ENCODE measurements at places on chromosomes 7 and 10.

GRCh38 chr7:123114288-123114687 lies 85.5 kb downstream of the SLC13A1 start:
- no peak for DNase-seq

DNA sequence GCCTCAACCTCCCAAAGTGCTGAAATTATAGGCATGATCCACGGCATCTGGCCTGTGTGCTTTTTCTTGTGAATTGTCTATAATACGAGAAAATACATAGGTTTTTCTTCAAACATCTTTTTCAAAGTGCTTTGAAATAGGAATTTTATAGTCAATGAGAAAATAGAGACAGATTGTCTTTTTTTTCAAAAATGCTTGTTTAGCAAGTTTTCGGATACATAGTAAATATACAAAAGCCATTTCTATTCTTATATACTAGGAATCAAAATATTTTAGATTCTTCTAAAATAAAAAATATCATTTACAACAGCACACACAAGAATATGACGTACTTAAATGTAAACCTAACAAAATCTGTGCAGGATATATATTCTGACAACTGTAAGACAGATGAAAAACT lies 1.6 kb upstream of the LYZL2 start:
- DNase-seq: no peak

GRCh38 chr7:95608359-95609173 lies 12.2 kb upstream of the PDK4 start:
- no peak for DNase-seq

GRCh38 chr10:45152726-45153125 lies 152.0 kb downstream of the ZNF22 start:
- DNase-seq: no peak

- DNase-seq: no peak
Measured at GRCh38 chr7:112855227-112855626, 65.0 kb upstream of the TMEM168 start.

GRCh38 chr7:90586091-90586490 lies 10.0 kb upstream of the CDK14 start:
- DNase-seq: no peak

GRCh38 chr10:73788864-73789658 lies 3.7 kb downstream of the ZSWIM8 start:
- DNase-seq: no peak

GRCh38 chr7:91957823-91958222 lies 17.2 kb downstream of the AKAP9 start:
- DNase-seq: no peak

GRCh38 chr10:6678956-6679355 lies 98.9 kb upstream of the PRKCQ start:
- DNase-seq: no peak

DNA sequence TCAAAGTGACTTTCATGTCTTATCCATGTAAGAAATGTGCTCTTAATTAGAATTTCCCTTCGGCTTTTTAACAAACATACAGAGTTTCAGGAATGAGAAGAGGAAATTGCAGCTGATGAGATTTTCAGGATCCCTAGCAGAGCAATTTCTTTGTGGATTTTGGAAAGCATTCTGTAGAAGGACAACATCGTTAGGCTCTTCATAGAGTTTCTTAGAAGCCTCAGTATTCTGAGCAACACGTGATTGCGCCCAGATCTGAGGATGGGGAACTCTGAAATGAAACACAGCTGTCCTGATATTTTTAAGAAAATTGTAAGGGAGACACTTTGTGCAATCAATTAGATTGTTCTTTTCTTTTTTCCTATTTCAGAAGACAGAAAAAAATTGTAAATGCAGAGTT lies 85.8 kb downstream of the LHFPL3 start:
- DNase-seq: no peak

DNA sequence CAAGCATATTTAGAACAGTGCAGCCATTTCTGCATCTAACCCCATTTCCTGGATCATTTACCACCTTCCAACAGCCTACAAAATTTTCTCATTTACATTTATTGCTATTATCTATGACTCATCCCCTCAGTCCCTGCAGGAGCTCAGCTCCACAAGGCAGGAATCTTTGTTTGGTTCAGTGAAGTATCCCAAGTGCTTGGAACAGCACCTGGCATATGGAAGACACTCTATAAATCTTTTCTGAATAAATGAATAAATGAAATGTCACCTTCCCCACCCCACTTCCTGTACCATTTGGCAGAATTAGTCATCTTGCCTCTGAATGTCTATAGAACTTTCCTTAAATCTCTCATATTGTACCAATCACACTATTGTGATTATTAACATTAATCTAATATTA lies 110.7 kb downstream of the HIP1 start:
- no peak for DNase-seq

- no peak for DNase-seq
Measured at GRCh38 chr7:114799628-114800028, 122.3 kb upstream of the MDFIC start.

- DNase-seq: no peak
Measured at GRCh38 chr7:110922906-110923305, 168.0 kb upstream of the LRRN3 start.

- DNase-seq: no peak
Measured at GRCh38 chr10:44125879-44126278, 259.0 kb downstream of the CXCL12 start.

DNA sequence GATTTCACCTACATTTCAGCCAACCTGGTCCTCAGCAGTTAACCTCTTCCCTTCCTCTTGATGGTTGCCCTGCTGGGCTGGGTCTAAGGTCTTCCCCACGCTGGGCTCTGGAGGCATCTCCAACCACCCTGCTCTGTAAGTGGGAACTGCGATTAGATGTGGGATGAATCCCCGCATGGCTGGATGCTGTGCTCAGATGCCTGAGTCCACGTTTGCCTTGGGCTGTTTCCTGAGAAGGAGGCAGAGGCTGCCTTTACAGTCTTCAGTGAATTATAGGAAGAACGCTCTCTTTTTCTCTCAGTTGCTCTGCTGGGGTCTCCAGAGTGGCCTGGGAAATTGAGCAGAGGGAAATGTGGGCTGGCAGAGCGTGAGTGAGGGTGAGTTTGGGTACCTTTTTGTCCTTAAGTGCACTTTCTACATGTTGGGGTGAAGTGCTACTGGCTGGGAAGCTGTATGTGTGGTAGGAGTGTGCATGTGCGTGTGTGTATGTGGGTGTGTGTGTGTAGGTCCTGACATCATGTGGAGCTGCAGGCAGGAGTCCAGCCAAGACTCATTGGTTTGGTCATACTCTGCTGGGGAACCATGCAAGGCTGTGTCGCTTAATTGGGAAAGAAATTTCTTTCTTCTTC lies 1.5 kb downstream of the GIMAP8 start:
- peak; percentile 74 for DNase-seq

GRCh38 chr7:112372101-112372500 lies 78.2 kb upstream of the IFRD1 start:
- no peak for DNase-seq

- DNase-seq: no peak
Measured at GRCh38 chr10:104193787-104194186, 38.4 kb downstream of the CFAP43 start.

DNA sequence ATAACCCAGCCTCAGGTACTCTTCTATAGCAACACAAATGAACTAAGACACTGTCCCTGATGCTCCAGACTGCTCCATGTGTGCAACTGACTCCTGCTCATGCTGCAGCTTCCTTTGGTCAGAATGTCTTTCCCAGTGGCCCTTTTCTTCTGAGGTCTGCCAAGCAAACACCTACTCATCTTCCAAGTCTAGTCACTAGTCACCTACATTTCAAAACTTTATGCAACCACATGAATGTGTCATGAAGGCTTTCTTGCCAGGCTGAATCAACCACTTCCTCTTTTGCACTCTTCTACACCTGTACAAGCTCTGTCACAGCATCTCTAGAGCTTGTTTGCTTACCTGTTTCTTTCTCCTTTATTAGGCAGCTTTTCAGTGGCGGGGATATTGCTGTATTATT lies 75.8 kb downstream of the LSMEM1 start:
- peak; percentile 60 for DNase-seq

GRCh38 chr10:6260843-6261242 lies 58.1 kb downstream of the PFKFB3 start:
- no peak for DNase-seq

- peak; percentile 74 for DNase-seq
Measured at GRCh38 chr10:12782537-12782936, 219.0 kb downstream of the CCDC3 start.

- no peak for DNase-seq
Measured at GRCh38 chr7:155003092-155003375, at the start of gene PAXIP1. TSS of gene PAXIP1 (minus strand) at chr7:155003124. CDS start at chr7:155002929, 195 bp downstream.

DNA sequence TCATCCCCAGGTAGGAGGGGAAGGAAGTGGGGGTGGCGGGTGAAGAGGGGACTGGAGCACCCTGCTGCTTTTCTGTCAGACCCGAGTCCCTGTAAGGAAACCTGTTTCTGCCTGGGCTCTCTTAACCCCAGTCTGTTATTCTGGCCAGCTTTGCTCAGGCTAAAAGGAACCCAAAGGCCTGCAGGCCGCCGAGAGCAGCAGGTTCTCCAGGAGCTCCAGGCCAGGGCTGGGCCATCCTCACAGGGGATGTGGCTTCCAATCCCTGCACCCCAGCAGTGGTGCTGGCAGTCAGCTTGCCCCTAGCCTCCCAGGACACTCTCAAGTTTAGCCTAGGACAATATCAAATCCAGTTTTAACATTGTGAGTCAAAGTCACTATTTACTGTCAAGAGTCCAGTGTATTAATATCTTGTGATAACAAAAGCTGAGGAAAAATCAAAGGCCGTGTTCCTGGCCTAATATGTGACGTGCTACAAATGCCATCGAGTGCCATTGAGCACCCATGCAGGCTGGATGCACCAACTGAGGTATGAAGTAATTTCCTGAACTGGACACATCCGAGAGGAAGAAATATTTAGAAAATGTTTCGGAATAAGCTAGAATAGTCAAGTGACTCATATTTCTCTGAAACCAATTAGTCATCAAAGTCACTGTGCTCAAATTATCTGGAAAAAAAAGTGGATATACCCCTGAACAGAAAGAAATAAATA lies 7.0 kb downstream of the PKD1L1 start:
- DNase-seq: no peak

- DNase-seq: no peak
Measured at GRCh38 chr7:158329014-158329610, 258.5 kb downstream of the PTPRN2 start.

DNA sequence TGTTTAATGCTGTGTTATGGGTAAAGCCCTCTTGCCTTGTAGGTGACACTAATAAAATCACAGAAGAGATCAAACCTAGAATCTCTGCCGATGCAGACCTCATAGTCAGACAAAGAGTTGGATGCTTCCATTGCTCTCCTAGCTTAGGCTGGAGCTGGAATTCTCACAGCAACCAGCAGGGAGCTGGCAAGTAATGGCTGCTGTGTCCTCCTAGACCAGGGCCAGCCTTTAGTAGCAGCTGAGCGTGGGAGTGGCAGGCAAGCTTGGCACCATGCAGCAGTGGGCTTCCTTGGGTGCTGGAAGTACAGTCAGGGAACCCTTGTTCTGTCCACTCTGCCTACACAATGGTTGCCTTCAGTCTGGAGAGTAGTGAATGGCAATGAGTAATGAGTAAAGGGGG lies 598.3 kb upstream of the GALNT17 start:
- no peak for DNase-seq

DNA sequence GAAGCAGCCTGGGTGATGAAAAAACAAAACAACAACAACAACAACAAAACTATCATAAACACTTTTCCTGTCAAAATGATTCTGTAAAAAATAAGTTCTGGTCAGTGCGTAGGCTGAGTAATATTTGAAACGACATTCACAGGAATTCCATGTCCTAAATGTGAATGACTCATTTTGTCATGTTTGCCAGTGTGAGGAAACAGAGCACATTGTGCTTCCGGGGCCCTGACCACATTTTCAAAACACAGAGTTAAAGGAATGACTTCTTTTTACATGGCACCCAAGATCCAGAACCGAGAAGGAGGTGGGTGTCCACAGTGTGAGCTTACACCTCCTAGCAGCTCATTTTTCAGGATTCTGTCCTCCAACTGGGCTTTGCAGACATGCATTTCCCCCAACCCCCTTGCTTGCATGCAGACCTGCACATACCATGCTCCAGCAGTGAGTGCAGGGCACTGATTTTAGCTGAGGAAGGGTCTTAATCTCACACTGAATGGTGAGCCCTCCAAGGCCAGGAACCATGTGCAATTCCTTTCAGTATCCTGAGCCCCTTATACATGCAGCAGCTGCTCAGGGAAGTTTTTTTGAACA lies 3.0 kb downstream of the CLRN3 start:
- no peak for DNase-seq

DNA sequence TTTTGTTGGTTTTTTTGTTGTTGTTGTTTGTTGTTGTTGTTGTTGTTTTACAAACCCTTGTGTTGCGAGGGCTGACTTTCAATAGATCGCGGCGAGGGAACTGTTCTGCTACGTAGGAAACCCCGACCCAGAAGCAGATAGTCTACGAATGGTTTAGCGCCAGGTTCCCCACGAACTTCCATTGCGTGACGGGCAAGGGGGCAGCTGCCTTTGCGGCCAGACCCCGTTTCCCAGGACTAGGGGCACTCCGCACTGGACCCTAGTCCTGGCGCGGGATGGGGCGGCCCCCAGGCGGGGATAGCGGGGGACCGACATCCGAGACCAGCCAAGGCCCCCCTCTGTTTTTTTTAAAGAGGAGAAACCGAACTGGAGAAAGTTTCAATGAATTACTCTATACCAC lies 119.6 kb downstream of the LRRTM3 start:
- DNase-seq: no peak

- DNase-seq: no peak
Measured at GRCh38 chr7:55774327-55775050, 88.1 kb downstream of the SEPTIN14 start.

GRCh38 chr7:112880818-112881418 lies 90.7 kb upstream of the TMEM168 start:
- no peak for DNase-seq

- peak; percentile 95 for DNase-seq
Measured at GRCh38 chr10:128150045-128150493, 23.8 kb upstream of the MKI67 start.

DNA sequence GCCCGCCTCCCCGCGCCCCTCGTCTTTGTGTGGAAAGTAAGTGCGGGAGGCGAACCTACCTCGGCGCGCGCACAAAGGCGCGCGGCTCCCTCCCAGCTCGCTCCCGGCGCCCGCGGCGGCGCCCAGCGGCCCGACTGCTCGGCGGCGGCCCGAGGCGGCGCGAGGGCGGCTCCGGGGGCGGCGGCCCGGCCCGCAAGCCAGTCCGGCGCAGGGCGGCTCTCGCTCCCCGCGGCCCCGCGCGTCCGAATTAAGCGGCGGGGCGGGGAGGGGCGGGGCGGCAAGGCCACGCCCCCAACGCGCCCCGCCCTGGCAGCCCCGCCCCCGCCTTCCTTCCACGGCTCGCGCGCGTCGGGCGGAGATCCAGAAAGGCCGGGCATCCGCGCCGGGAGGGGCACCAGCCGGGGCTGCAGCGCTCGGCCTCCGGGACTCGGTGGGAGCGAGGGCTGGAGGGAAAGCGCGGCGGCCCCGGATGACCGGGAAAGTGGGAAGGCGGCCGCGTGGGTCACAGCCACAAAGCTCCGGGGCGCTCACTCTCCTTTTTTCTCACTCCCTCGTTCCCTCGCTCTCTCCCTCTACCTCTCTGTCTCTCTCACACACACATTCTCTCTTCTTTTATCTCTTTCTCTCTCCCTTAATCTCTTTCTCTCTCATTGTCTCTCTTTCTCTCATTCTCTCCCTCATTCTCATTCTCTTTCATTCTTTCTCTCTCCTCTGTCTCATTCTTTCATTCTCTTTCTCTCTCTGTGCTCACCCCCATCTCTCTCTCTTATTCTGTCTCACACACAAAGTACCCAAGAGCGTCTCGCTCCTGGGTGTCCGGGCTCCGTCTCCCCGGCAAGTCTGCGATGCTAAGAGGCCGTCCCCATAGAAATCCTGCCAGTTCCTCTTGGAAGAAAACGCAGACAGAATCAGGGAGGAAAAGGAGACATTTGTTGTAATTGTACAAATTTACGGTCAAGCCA lies 170.2 kb downstream of the FAM107B start:
- peak; percentile 92 for DNase-seq

All from activated CD4-positive, alpha-beta T cell treated with anti-CD3 and anti-CD28 coated beads, Interleukin-2, amount 10 ng/mL, durations not matched to agents 24 days and 14 days (primary cell).